ENCODE measurements at places on chromosomes 6 and 20.
A peak's percentile ranks its signal among the peaks of the same experiment; 100 is the strongest.

DNA sequence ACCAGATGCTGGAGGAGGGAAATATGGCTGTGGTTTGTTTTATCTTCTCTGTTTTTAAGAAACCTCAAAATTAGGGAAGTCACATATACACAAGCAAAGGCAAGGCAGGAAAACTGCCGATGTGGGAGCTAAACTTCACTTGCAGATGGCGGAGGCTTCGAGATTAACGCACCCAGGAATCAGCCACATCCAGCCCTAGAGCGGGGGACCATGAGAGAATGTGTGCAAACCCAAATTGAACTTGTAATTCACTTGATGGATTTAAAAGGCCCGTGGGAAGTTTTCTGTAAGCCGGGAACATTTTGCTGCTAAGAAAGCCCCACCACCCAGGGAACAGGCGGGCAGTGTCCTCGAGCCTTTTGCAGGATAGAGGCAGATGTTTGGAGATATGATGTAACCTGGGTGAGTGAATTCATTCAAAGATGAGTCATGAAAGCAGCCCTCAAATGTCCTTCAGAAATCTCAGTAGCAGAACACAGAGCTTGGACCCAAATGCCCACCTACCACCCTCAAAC, 39.9 kb downstream of the PREX1 start:
- no peak for DNase-seq

DNA sequence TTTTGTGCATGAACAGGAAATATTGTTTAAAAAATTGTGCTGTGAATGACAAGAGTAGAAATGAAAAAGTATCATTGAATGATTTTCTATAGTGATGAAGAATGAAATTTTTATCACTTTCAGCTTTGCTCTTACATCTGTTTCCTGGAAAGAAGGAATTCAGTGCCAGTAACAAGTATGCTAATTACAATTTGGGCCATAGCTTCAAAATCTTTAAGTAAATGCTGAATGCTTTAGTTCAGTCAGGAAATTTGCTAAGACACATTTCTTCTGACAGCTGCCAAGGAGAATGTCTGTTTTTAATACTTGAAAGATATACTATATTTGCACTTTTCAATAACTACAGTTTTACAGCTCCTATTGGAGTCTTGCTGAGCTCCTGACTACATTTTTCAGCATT, 203.7 kb upstream of the RSPO3 start:
- DNase-seq = no peak

GRCh38 chr6:135088281-135088680, 33.7 kb upstream of the HBS1L start:
- no peak for DNase-seq

- no peak for DNase-seq
Observed at GRCh38 chr6:113674075-113674474, 183.1 kb upstream of the MARCKS start.

- no peak for DNase-seq
Observed at GRCh38 chr6:116008470-116009243, 52.0 kb downstream of the FRK start.

DNA sequence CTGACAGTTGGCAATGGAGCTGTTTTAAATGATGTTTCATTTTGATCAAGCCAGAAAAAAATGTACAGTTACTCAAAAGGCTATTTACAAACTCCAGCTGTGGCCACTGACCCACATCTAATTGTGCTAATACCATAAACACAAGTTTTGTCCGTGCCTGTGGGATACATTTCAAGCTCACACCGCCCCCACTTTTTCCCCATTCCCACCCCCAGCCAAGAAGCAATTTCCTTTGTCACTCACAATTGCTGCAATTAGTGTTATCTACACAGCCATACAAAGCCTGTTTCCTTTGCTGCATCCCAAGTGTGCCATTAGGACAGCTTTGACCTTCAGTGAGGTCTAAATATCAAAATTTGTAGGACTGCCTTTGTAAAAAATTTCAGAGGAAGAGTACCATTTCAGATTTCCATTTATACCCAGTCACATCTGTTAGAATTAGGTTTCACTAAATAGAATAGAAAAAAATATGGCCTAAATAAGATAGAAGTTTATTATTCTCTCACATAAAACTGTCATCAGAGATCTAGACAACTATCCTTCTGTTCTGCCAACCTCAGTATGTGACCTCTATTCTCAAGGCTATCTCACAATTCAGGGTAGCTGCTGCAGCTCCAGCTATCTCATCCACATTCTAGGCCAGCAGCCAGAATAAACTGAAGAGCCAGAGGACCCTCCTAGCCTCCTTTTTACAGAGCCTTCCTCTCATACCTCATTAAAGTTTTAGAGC, 202.6 kb downstream of the NFATC2 start:
- no peak for DNase-seq

DNA sequence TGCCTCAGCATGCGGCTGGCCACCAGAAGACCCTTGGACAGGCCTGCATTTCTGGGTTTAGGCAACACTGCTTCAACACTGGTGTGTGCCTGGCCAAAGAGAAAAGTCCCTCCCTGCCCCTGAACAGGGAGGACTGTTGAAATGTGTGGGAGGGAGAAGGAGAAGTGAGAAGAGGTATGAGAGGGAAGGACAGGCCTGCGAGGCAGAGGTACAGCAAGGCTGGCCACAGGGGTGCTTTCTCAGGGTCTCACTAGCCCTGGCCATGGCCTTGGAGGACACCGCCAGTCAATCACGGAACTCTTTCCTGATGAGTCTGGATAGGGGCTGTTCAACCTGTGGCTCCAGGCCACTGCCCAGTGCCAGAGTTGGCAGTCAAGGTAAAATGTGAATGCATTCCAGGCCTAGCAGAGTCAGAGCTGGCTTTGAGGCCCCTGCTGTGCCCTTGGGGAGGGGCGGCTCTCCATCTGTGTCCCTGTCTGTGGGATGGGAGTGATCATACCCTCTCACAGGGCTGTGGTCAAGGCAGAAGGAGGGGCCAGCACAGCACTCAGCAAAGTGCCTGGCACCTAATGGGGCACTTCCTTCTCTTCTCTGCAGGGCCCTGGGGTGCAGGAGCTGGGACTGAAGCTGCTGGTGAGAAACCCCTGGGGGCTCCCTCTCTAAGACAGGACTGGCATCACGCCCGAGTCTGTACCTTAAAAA, 43.2 kb upstream of the CDH22 start:
- DNase-seq = no peak

- DNase-seq = no peak
Observed at GRCh38 chr6:168158980-168159349, 80.0 kb upstream of the FRMD1 start.

DNA sequence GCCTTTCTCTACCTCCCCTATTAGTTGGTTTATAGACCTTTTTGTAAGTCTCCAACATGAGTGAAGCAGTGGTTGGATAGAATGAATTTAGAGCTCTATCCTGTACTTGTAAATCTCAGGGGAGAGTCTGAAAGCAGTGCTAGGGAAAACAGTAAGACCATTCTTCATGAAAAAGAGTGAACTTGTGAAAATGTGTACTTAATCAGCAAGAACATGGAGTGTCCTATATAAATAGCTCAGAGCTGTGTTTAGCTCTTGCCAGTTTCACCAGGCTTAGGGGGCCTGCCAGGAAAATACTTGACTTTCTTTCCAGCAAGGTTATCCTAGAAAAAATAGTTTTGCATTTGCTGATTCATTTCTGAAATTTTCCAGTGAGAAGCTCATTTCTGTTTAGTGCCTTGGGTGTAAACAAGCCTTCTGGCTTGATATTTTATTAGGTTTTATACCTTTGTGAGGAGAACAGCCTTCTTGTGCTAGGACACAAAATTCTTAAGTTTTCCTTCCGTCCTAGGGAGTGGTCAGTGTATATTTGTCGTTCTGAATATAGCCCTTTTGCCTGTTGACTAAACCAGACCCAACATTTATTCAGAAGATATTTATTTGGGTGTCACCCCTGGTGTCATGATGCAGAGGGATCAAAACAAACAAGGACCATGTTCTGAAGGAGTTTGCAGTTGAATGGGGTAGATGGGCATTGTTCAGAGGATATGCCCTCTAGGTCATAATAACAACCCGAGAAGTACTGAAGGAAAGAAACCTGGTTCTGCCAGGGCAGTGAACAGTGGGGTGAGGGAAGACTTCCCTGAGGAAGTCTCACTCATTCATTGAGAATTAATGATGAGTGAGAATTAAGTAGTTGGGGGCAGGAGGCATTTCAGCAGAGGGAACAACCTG, 7.6 kb downstream of the ARFGEF2 start:
- DNase-seq = no peak

- no peak for DNase-seq
Observed at GRCh38 chr6:46042355-46042999, 26.8 kb upstream of the CLIC5 start.

DNA sequence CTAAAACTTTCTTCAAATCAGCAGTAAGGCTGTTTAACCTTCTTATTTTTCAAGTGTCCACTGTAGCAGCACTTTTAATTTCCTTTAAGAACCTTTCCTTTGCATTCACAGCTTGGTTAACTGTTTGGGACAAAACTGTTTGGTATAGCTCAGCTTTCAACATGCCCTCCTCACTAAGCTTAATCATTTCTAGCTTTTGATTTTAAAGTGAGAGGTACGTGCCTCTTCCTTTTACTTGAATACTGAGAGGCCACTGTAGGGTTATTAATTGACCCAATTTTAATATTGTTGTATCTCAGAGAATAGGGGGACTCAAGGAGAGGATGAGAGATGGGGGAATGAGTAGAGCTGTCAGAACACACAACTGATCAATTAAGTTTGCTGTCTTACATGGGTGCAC, 129.5 kb upstream of the MMS22L start:
- no peak for DNase-seq

DNA sequence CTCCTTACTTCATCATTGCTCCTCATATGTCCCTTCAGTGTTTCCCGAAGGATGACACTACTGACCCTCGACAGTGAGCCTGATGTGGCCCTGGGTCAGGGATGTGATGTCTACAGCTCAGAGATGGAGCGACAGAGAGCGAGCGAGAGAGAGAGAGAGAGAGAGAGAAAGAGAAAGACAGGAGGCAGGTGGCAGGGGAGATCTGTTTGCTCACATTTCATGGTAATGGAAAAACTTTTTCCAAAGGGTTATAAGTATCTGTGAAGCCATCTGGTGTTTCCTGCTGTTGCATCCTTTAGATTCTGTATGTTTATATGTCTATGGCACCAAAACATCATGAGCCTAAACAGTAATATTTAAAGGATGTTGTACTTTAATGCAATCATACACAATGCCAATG, 77.2 kb downstream of the PPP1R3G start:
- no peak for DNase-seq

GRCh38 chr6:143002686-143003085, 57.7 kb upstream of the HIVEP2 start:
- DNase-seq = no peak

GRCh38 chr6:157667211-157668008, 155.6 kb upstream of the SNX9 start:
- peak; percentile 30 for DNase-seq

DNA sequence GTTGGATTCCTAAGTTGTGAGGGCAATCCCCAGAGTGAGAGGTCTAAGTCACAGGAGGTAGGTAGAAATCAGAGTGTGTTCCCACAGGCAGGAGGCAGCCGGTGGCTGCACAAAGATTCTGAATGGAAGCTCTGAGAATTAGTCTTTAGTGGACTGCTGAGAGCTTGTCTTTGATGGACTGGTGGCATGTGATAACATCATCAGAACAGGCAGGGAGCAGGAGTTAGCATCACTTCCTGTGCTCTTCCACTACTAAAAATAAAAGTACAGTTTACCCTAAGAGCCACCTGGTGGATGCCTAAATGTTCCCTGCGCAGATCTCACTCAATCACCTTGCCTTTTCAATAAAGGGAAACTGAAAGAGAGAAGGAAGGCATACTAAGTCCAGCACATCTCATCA, 294.6 kb upstream of the POU3F2 start:
- DNase-seq = no peak

- no peak for DNase-seq
Observed at GRCh38 chr6:124901084-124901483, 61.2 kb upstream of the RNF217 start.

DNA sequence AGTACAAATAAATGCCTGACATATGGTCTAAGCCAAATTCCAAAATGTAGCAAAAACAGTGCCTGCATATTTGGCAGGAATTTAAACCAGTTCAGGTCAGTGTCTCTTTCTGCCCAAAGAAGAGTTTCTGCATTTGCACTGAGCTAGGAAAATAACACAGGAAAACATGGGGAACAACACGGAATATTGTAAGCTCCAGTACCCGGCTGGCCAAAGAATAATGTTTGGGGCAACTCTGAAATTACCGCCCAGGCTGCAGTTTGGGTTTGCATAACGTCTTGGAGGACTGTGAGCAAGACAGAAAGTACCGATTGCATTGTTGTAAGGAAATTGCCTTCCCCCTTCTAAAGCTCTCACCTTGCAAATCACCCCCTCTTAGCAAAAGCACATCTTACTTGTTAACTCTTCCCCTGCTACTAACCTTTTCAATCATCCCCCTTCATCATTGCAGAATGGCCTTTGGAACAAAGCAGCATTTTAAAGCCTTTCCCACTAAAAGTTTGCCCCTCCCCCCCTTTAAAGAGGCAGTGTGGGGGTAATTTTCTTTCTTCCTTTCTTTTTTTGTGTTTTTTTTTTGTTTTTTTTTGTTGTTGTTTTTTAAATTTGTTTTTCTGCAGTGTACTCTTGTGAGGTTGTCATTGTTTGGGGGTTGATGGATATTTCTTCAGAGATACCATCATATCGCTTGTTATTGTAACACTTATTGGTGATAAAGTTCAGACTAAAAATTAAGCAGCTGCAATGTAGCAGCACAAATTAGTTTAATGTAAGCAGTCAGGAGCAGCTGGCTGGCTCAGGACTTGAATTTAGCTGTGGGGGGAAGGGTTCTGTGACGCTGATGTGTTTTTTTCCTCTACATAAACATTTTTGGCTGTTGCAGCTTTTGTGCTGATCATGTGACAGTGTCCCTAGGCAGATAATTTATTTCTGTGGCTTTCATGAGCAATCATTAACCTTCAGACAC, 100.0 kb upstream of the CITED2 start:
- DNase-seq = no peak

GRCh38 chr20:35284992-35285805, 627 bp upstream of the EIF6 start:
- no peak for DNase-seq

DNA sequence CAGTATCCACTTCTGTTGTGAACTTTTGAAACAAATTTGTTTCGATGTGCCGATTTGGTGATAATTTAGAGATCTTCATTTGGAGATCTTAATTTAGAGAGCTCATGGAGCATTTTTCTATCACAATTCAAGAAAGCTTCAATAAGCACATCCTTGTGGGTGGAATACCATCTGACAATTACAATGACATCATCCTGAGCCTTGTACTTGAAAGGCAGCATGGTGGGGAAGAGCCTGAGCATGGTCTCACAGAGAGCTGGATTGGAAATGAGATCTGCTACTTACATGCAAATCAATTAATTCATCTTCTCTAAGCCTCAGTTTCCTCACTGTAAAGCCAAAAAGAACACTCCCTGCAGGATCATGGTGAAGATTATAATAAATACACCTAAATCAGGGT, 75.9 kb downstream of the FRK start:
- no peak for DNase-seq

- no peak for DNase-seq
Observed at GRCh38 chr20:25398376-25399036, 7.9 kb upstream of the ABHD12 start.

- DNase-seq = no peak
Observed at GRCh38 chr6:146912730-146913685, 291.2 kb upstream of the STXBP5 start.
